ENCODE measurements at places on chromosomes 7 and 10.

- H3K4me3 ChIP-seq, result no peak overlapping the region
- no peaks in the 10 kb centered on the region for H3K36me3 ChIP-seq
- DNase-seq, result no peak
- no peak overlapping the region for H3K27ac ChIP-seq
- H3K4me1 ChIP-seq, result no peaks in the 10 kb centered on the region
- no peaks in the 10 kb centered on the region for H3K27me3 ChIP-seq
These were observed 20.8 kb downstream of the PRKAG2 start for GRCh38 chr7:151856098-151856497.

- DNase-seq, result no peak
- no peak overlapping the region for H3K4me3 ChIP-seq
- no peaks in the 10 kb centered on the region for H3K27me3 ChIP-seq
- no peak overlapping the region for H3K27ac ChIP-seq
- H3K36me3 ChIP-seq, result no peaks in the 10 kb centered on the region
These were observed 31.5 kb downstream of the BTAF1 start for GRCh38 chr10:91955114-91955513.

- no peak overlapping the region for H3K4me3 ChIP-seq
- peaks cover 27% of the 10 kb centered on the region for H3K4me1 ChIP-seq
- no peaks in the 10 kb centered on the region for H3K27me3 ChIP-seq
- no peaks in the 10 kb centered on the region for H3K36me3 ChIP-seq
These were observed 60.7 kb downstream of the TNS3 start for GRCh38 chr7:47521011-47521795.

GRCh38 chr10:5466451-5467206 lies 32.7 kb downstream of the CALML5 start:
- H3K27me3 ChIP-seq, result no peaks in the 10 kb centered on the region
- peak; percentile 70 for DNase-seq
- H3K36me3 ChIP-seq, result no peaks in the 10 kb centered on the region
- H3K4me3 ChIP-seq, result no peak overlapping the region
- H3K27ac ChIP-seq, result no peak overlapping the region

- no peak overlapping the region for H3K27ac ChIP-seq
- no peaks in the 10 kb centered on the region for H3K4me1 ChIP-seq
- DNase-seq, result no peak
- H3K27me3 ChIP-seq, result no peaks in the 10 kb centered on the region
These were observed 177.1 kb downstream of the SORCS1 start for GRCh38 chr10:106987362-106987761.

DNA sequence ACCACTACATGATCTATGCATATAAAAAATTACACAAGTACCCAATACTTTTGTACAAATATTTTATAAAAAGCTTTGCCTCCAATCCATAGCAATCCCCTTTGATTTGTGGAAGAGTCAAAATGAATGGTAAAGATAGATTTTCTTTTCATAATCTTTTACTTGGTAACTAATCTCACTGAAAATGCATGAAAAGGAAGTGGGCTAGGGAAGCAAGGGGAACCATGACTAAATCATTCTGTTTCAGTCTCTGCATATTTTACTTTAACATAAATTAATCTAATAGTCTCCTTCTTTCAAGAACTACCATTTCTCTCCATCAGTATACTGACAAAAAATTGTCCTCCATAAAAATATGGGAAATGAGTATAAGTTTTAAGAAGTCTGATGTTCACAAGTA lies 96.9 kb downstream of the TES start:
- DNase-seq, result no peak
- no peaks in the 10 kb centered on the region for H3K27me3 ChIP-seq
- no peaks in the 10 kb centered on the region for H3K36me3 ChIP-seq
- H3K27ac ChIP-seq, result no peak overlapping the region
- H3K4me3 ChIP-seq, result no peak overlapping the region

GRCh38 chr10:99328579-99329303 lies 415 bp upstream of the CNNM1 start:
- peak overlapping the region; percentile 48 for H3K27ac ChIP-seq
- peaks cover 18% of the 10 kb centered on the region for H3K27me3 ChIP-seq
- H3K36me3 ChIP-seq, result no peaks in the 10 kb centered on the region
- DNase-seq, result no peak

DNA sequence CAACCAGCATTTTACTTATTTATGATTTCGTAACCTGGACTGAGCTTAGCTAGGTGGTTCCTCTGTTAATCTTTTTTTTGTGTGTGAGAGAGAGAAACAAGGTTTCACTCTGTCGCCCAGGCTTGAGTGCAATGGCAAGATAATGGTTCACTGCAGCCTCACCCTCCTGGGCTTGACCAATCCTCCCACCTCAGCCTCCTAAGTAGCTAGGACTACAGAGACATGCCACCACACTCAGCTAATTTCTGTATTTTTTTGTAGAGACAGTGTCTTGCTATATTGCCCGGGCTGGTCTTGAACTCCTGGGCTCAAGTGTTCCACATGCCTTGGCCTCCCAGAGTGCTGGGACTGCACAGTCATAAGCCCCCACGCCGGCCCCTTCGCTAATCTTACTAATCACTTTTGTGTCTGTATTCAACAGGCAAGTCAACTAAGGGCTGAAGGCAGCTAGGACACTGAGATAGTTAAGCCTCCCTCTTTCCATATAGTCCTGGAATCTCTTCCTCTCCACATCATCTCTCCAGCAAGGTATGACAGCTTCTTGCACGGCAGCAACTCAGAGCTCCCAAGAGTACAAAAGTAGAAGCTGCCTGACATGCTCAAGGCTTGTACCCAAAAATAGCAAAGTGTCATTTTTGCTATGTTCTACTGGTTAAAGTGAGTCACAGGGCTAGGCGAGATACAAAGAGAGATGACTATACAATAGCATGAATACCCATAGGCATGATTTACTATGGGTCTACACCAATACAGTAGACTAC lies 11.3 kb downstream of the KMT2C start:
- no peak for DNase-seq
- peaks cover 7% of the 10 kb centered on the region for H3K4me1 ChIP-seq
- no peaks in the 10 kb centered on the region for H3K36me3 ChIP-seq
- H3K27ac ChIP-seq, result no peak overlapping the region
- H3K4me3 ChIP-seq, result no peak overlapping the region
- H3K27me3 ChIP-seq, result no peaks in the 10 kb centered on the region

GRCh38 chr10:92914478-92915325 lies 66.4 kb downstream of the EXOC6 start:
- H3K27ac ChIP-seq, result no peak overlapping the region
- H3K4me1 ChIP-seq, result no peaks in the 10 kb centered on the region
- H3K4me3 ChIP-seq, result no peak overlapping the region
- no peaks in the 10 kb centered on the region for H3K27me3 ChIP-seq

- H3K4me3 ChIP-seq, result no peak overlapping the region
- no peaks in the 10 kb centered on the region for H3K27me3 ChIP-seq
- no peak for DNase-seq
- no peaks in the 10 kb centered on the region for H3K36me3 ChIP-seq
- H3K27ac ChIP-seq, result no peak overlapping the region
These were observed 51.6 kb downstream of the GPAM start for GRCh38 chr10:112131996-112132395.

DNA sequence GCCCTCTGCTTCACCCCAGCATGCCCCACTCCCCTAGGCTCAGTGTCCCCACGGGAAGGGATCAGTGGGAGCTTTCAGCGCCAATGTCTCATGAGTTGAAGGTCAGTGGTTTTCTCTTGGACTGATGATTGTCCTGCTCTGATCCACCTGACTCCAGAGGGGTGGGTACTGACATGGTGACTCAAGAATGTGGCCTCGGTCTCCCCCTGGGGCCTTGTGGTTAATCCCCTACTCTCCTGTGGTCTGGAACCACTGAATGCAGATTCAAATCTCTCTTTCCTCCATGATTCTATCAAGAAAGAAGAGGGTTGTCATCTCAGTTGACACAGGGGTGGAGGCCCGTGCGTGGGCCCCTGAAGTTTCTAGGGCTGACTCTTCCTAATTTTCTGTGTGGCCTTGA lies 176.9 kb downstream of the RPS24 start:
- H3K27ac ChIP-seq, result no peak overlapping the region
- no peaks in the 10 kb centered on the region for H3K36me3 ChIP-seq
- no peaks in the 10 kb centered on the region for H3K4me1 ChIP-seq

DNA sequence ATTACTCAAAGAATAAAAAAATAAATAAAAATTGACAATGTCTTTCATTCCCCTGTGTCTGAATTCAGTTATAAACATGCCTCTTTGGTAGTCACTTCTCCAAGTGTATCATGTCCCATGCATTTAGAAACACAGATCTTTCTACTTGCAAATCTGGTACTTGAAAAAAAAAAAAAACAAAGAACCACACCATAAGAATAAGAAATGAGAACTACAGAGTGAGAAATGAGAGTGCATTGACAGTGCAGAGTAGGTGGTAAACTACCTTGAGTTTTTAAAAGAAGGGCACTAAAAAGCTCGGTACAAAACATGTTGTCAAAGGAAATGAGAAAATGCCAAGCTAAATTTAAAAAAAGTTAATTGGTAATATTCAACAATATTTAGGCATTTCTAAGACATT lies 123.0 kb downstream of the GPR85 start:
- H3K36me3 ChIP-seq, result no peaks in the 10 kb centered on the region
- H3K27ac ChIP-seq, result no peak overlapping the region
- H3K4me3 ChIP-seq, result no peak overlapping the region
- H3K4me1 ChIP-seq, result no peaks in the 10 kb centered on the region

DNA sequence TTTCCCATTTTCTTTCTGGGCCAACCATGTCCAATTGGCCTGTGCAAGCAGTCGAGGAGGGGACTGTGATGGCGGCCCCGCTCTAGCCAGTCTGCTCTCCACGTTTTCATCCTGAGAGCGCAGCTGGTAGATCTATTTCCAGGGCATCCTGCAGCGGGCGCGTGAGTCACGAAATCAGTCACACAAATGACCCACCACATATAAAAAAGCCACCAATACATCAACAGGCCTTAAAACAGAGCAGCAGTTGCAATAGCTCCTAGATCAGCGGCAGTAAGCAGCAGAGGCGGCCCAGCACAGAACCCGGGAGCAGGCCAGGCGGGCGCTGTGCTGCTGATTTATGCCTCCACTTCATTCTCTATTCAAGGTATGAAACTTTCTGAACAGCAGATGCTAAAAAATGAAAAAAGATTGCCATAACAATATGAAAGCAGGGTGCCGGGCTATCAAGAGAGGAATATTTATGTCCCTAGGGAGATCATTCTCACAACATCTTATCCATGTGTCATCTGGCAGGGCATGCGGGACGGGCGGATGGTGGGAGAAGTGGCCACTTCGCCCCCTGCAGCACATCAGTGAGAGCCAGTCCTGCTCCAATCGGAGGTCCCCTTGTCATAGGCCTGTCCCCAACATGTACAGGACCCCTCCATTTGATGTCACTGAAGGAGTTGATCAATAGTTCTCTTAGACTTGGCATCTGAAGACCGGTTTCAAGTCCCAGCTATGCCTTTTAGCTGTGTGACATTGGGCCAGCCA lies 98.0 kb upstream of the GPR26 start:
- H3K4me1 ChIP-seq, result no peaks in the 10 kb centered on the region
- no peak overlapping the region for H3K4me3 ChIP-seq
- H3K36me3 ChIP-seq, result no peaks in the 10 kb centered on the region
- no peaks in the 10 kb centered on the region for H3K27me3 ChIP-seq
- H3K27ac ChIP-seq, result no peak overlapping the region
- no peak for DNase-seq

GRCh38 chr10:48614481-48615390 lies 9.9 kb upstream of the ARHGAP22 start:
- no peaks in the 10 kb centered on the region for H3K4me1 ChIP-seq
- H3K27me3 ChIP-seq, result no peaks in the 10 kb centered on the region
- H3K4me3 ChIP-seq, result no peak overlapping the region
- DNase-seq, result no peak

DNA sequence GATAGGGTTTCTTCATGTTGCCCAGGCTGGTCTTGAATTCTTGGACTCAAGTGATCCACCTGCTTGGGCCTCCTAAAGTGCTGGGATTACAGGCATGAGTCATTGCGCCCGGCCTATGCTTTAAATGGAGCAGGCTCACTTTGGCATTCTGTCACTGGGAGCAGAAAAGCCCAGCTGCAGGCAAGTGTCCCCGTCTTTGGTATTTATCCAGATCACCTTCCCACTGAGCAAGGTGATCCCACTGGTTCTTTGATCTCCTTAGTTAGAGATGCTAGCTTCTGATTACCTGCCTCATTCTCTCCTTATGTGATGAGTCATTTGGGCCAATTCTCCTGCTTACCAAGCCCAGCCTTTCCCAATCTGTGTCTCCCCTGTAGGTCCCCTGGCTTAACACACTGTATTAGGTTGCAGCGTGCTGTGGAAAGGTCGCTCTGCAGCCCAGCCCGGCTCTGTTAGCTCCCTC lies 39.3 kb downstream of the SPDYE5 start:
- peaks cover 4% of the 10 kb centered on the region for H3K4me1 ChIP-seq
- no peak overlapping the region for H3K4me3 ChIP-seq
- no peaks in the 10 kb centered on the region for H3K36me3 ChIP-seq
- H3K27ac ChIP-seq, result no peak overlapping the region
- H3K27me3 ChIP-seq, result no peaks in the 10 kb centered on the region
- DNase-seq, result no peak

GRCh38 chr10:23013581-23014335 lies 81.6 kb upstream of the MSRB2 start:
- DNase-seq, result no peak
- no peak overlapping the region for H3K27ac ChIP-seq
- H3K4me3 ChIP-seq, result no peak overlapping the region
- H3K27me3 ChIP-seq, result no peaks in the 10 kb centered on the region
- no peaks in the 10 kb centered on the region for H3K36me3 ChIP-seq
- H3K4me1 ChIP-seq, result no peaks in the 10 kb centered on the region

DNA sequence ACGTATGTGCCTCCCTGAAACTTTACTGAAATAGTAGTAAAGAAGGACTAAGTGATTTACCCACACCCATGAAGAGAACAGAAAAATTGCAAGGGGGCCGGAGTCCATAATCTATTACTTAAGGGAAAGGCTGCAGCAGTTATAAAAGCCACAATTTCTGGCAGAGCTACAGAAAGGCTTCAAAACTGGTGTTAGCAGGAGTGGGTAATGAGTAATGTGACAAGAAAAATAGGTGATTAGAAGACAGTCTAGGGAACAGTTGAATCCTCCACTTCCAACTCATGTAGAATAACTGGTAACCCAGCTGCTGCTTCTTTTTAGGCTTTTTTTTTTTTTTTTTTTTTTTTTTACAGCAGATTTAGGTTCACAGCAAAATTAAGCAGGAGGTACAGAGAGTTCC lies 413.3 kb downstream of the SFMBT2 start:
- DNase-seq, result no peak
- H3K27me3 ChIP-seq, result no peaks in the 10 kb centered on the region
- no peak overlapping the region for H3K4me3 ChIP-seq
- no peak overlapping the region for H3K27ac ChIP-seq
- H3K4me1 ChIP-seq, result no peaks in the 10 kb centered on the region
- no peaks in the 10 kb centered on the region for H3K36me3 ChIP-seq

DNA sequence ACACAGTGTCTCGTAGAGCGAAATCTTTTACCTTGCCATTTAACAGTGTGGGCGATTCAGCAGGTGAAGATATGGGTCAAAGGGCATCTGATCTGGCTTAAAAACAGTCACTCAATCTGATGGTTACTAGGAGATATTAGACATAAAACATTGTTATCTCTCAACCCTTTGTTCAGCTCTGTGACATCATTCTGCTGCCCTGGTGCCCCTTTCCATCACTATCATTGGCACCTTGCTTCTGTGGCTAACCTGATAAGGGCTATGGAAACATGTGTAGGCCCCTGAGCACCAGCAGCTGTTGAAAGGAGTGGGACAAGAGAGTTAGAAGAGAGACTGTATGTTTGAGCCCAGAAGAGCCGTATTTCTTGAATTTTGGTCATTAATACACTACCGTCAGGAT lies 650.3 kb downstream of the PHTF2 start:
- H3K27ac ChIP-seq, result no peak overlapping the region
- no peaks in the 10 kb centered on the region for H3K27me3 ChIP-seq

- H3K27me3 ChIP-seq, result no peaks in the 10 kb centered on the region
- no peak overlapping the region for H3K27ac ChIP-seq
- no peaks in the 10 kb centered on the region for H3K36me3 ChIP-seq
- DNase-seq, result no peak
These were observed 102.0 kb downstream of the GRK5 start for GRCh38 chr10:119309423-119309770.

Measured in Peyer's patch (tissue), 4 donors.